ENCODE measurements at places on chromosomes 12 and 14.

DNA sequence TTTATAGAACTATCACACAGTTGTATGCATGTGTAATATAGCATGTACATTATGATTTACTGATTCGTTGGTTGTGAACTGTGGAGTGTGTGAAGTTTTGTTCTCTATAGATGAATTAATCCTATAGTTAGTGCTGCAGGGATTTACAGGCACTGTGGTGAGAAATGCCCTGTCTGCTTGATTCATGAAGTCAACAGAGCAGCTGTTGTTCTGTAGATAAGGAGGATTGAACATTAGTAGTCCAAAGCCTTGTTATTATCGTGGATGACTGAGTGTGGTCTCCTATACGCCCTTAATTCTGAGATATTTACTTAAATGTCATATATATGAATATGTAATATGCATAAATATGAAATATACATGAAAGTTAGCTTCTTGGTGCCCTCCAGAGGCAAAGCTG, 98.3 kb downstream of the DNAH10 start:
- no peak for DNase-seq

DNA sequence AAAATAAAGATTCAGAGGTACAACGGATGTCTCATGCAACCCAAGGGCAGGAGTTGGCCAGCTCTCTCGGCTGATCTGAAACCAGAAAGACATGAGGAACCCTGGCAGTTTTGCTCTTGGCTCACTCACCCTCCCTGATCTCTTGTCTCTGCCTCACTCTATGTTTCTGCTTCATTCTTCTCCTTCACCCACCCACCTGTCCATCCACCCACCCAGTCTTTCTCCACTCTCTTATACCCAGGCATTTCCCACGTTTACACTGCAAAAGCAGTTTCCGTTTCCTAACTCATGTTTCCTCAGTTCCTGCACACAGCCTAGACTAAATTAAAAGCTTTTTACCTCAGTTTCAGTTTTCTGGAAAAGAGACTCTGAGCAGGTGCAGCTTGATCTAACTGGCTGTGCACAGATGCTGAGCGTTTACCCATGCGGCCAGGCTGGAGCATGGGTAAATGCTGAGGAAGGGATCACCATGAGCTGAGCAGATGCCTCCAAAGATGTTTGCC, 157.6 kb downstream of the PRKCH start:
- peak; percentile 34 for DNase-seq

- DNase-seq: no peak
Measured at GRCh38 chr14:38405851-38406635, 150.2 kb upstream of the CLEC14A start.

DNA sequence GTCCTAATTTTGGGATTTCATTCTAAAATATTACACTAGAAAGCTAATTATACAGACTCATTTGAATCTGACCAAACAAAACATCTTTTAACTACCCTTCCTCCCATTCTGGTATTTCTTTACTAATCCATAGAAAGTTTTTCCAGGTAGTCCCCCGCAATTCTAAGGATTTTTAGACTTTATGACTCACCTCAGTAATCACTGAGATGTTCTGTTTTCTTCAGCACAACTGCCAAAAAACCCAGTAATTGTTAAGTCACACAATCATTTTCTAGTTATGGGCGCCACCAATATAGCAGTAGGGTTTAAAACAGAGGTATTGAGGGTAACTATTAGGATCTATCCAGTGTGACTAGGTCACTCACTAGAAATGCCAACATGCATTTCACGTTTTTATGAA, 1.6 kb upstream of the ARID4A start:
- no peak for DNase-seq

GRCh38 chr14:23121361-23121771, 2.3 kb upstream of the CEBPE start:
- no peak for DNase-seq

GRCh38 chr12:130971925-130972585, 18.3 kb downstream of the ADGRD1 start:
- no peak for DNase-seq

DNA sequence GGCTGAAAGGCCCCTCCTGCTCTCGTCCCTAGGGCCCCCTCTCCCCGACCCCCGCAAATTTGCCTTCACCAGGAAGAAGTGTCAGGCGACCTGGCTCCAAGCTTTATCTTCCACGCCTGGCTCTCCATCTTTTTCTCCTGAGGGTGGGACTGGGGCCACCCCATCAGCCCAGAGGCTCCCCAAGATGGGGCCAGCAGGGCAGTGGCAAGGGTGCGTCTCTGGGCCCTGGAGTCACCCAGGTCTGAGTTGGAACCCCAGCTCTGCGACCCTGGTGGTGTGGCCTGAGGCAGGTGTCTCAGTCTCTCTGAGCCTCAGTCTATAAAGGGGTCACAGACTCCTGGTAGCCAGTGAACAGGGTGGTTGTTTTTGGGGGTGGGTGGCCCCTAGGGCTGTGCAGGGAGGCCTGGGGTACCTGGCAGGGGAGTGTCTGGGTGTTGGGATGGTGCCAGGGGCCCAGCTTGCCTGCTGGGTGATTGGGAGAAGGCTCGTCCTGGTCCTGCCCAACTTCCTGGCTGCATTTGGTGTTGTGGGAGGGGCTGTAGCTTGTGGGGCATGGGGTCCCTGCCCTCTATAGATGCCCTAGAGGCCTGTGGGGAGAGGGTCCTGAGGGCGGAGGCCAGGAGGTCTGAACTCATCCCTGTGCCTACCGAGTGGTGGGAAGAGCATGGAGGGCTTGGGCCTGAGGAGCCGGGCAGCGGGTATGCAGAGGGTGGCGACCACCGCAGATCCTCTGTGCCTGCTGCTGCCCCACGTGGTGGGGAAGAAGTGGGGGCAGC, 7.6 kb downstream of the KIF26A start:
- DNase-seq: no peak

GRCh38 chr14:72451054-72451972, 442.6 kb downstream of the DPF3 start:
- peak; percentile 44 for DNase-seq

- DNase-seq: no peak
Measured at GRCh38 chr12:52155048-52155868, 36.6 kb downstream of the KRT80 start.

DNA sequence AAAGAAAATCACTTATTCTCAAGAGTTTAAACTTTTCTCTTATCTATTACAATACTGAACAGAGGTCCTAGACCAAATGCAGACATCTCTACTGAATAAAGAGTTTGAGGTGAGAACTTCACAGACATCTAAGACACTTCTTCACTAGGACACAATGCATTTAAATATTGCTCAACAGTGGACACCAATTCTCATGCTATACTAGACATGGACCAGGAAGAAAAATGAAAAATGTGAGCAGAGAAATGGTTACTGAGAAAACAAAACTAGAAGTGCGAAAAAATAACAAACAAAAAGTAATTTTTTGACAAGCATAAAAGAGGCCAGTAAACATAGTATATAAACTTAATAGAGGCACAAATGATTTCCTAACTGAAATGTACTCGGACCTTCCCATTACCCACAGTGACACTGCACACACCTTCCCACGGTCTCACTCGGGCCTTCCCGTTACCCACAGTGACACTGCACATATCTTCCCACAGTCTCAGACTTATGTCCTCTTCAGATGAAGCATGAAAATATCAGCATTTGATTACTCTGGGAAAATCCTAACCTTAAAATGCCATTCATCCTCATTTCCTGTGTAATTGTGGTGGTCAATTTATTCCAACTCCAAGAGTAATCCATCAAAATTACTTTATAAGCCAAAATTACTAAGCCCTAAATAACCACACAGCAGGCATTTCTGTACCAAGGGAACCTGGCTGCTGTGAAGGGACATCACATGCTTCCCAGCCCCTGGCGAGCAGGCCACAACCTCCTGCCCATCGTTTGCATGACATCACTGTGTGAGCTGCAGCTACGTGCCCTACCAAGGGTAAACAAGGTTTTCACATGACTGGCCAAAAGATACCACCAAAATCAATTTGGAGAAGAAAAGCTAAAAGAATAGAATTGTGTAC, 6.4 kb downstream of the SLC15A4 start:
- DNase-seq: no peak

- DNase-seq: peak; percentile 94
Measured at GRCh38 chr12:131949431-131950181, at the start of gene EP400. TSS of gene EP400 (plus strand) at chr12:131949942. CDS start at chr12:131960620, 10,678 bp downstream.

GRCh38 chr14:53857625-53858344, 98.8 kb downstream of the BMP4 start:
- DNase-seq: no peak

DNA sequence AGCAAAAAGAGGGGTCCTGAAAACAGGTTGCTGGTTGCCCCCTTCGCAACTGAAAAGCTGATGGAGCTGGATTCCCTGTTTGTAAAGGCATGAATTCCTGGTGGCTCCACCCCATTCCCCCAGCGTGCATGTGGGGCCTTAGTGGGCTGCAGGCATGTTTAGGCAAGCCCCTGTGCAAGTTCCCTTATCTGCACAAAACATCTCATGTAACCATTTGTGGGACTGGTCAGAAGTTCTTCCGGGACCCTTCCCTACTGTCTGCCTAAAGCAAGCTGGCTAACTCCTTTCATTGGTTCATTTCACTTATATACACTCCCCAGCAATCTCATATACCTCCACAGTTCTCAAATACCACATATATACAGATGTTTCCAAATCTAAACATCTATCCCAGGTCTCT, 24.0 kb upstream of the HIGD1C start:
- no peak for DNase-seq

DNA sequence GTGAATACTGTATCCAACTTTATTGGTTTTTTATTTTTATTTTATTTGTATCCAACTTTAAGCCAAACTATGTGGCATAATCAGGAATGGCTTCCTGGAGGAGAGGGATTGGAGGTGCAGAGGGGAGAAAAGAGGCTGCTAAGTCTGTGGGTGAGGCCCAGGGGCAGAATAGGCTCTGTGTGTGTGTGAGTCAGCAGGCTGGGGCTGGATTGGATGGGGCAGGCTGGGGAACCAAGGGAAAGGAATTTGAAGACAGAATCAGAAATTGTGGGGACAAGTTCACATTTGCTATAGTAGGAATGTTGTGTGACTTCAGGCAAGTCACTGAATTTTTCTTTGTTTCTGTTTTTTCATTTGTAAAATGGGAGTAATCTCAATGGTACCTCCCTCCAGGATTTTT, 12.8 kb upstream of the RILPL1 start:
- no peak for DNase-seq
